H7 (cell line): ENCODE measurements at places on chromosomes 1 and 21. TPM values are rescaled to one million over a fixed set of nuclear protein-coding genes. Genes with fewer than 3 reads are reported as not detected.

The ECM1 gene
- total RNA-seq: 1.9 and 3.6 TPM in 2 replicates

The NFASC gene
- 22.4 and 23.6 TPM in 2 replicates for total RNA-seq

GRCh38 chr1:42993502-42994136, 35.0 kb upstream of the SLC2A1 start:
- DNase-seq: no peak

DNA sequence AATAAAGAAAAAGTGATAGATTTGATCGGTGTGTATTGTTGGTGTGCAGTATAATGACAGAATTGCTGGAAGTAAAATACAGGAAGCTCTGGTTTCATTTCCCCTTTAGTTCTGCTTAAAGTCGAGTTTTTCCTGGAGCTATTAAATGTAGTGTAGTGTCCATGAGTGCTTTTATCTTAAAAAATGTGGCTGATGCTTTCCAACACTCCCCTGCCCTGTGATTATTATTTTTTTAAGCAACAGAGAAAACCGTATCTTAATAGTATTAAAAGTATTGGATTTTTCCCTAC, 1.1 kb downstream of the LGALS8 start:
- no peak for DNase-seq

DNA sequence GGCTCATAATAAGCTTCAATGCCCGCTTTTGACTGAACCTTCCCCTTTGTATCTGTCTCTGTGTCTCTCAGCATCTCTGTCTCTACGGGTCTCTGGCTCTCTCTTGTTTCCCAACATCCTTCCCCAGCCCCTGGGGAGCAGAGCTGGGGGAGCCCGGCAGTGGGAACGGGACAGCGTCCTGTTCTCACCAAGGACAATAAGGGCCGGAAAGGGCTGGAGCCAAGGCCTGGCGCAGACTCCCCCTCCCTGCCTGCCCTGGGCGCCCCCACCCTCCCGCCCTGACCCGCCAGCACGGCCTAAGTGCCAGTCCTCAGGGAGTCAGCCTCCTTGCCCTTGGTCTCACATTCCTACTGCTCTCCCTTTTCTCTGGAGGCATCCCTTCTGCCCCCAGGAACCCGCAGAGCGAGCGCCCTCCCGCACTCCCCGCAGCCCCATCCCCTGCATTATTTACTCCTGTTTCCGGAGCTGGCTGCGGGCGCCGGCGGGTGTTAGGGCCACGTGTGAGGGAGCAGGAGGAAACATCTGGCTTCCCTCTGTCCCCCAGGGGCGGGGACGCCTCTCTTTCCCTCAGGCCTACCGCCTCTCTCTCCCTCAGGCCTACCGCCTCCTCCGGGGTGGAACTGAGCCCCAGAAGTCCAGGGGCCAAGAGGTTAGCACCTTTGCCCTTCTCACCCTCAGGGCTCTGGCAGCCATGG, 6.5 kb downstream of the KRTCAP2 start:
- peak; percentile 81 for DNase-seq

DNA sequence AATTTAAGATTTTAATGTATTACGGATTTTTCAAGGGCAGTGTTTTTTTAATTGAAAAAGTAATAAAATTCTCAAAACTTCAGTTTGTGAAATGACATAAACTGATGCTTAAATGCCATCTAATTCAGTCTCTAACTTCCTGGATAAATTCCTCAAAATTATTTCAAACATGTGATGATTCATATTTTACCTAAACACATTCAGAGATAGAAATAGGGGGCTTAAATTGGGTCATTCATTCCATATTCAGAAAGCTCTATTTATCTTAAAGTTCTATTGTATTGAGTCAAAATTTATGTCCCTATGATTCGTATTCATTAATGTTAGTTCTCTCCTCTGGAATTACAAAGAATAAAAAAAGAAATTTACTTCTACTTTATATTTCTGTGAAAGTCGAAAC, 713.6 kb upstream of the CHRM3 start:
- no peak for DNase-seq

GRCh38 chr21:43274022-43274945, 105.5 kb downstream of the CRYAA start:
- peak; percentile 47 for DNase-seq

DNA sequence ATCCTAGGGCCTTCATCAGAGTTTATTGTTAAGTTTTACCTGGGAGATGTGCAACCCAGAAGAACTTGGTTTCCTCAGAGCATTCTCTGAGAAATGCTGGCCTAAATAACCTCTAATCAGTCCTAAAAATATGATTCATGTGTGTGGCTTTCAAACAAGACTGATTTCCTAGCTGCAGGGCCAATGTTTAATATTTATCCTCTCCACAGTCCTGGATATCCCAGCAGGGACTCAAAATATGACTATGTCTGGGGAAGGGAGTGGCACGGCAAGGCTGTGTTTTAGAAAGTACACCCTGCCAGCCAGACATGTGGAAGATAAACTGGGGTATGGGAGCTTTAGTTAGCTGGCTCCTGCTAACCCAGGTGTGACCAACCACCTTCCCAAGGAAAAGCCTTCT, 26.3 kb downstream of the PLPP3 start:
- no peak for DNase-seq

The TNFRSF9 gene
- not detected in 2 replicates for total RNA-seq
